Endothelial cell of coronary artery (primary cell): ENCODE measurements at places on chromosomes 1 and 21. TPM values are rescaled to one million over a fixed set of nuclear protein-coding genes. Genes with fewer than 3 reads are reported as not detected.

KCNN3 gene
- 0.09 and 0.19 TPM in 2 replicates for total RNA-seq

KIF26B gene
- 0.09 and 0.47 TPM in 2 replicates for total RNA-seq

LEMD1 gene
- total RNA-seq, result 0.28 TPM in 1 of 2 replicates, not detected in the other

OR2G6 gene
- not detected in 2 replicates for total RNA-seq

KCNJ9 gene
- not detected in 2 replicates for total RNA-seq

RGS13 gene
- total RNA-seq, result not detected in 2 replicates

USH2A gene
- total RNA-seq, result not detected in 2 replicates

MIS18A gene
- total RNA-seq, result 9.5 and 15.9 TPM in 2 replicates

PPP2R5A gene
- 19.3 and 30.8 TPM in 2 replicates for total RNA-seq

IFI44 gene
- 11.1 and 18.2 TPM in 2 replicates for total RNA-seq

CDC42SE1 gene
- 56.3 and 58.8 TPM in 2 replicates for total RNA-seq

LSM10 gene
- 8.7 and 11.6 TPM in 2 replicates for total RNA-seq

ITLN1 gene
- total RNA-seq, result 0.27 and 0.38 TPM in 2 replicates

ZNF648 gene
- not detected in 2 replicates for total RNA-seq

PAFAH2 gene
- 4.6 and 5.7 TPM in 2 replicates for total RNA-seq

ASCL5 gene
- not detected in 2 replicates for total RNA-seq

AGMAT gene
- 0.27 and 0.38 TPM in 2 replicates for total RNA-seq

C1orf146 gene
- not detected in 2 replicates for total RNA-seq

TEDDM1 gene
- not detected in 2 replicates for total RNA-seq

ERVH48-1 gene
- not detected in 2 replicates for total RNA-seq
